Erythroblast (primary cell): ENCODE measurements at places on chromosomes 6 and 20.

DNA sequence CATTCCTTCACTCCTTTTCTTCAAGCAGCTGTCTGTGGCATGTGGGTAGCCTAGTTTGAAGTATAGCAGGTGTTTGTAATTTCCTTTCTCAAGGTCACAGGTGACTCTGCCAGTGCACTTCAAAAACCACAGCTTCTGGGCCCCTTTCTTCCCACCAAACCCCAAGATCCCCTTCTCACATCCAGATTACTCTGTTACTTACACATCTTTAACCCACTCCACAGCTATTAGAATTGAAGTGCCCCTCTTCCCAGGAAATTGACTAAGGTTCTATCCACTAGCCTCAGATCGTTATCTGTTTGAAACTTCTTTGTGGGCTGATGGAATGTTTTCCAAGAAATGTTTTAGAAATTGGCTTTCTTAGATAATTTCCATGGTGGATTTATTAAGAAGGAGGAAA, 150.8 kb downstream of the AHI1 start:
- DNase-seq, result no peak

DNA sequence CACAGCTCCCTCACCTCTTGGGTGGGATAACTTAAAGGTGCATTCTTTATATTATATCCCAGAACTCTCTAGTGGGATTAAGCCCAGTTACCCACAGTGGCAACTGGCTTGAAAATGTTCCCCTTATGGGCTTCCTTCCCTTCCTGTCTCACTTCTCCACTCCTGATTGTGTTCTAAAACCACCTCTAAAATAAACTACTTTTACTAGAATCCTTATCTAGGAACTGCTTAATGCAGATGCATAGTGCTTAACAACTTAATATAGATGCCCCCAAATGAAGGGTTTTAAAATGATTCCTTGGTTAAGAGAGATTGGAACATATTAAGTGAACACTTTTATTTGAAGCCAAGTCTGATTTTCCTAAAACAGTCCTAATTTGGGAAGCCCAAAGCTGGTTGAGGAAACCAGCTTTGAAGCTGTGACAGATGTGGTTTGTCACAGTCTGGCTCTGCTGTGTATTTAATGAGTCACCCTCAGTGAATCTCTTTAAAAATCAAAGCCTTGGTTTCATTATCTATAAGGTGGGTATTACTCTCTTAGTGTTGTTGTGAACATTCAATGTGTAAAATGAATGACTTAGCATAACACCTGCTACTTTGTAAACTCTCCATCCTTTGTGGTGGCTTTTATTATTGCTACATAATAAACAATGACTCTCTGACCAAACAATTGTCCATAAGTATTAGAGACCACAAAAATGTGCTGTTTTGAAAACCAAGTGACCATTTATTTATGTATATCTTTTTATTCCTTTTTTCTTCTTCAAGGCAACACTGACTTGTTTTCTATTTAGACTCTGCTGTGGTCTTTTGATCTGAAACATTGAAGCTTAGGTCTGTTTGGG, 24.4 kb downstream of the PLCB1 start:
- no peak for DNase-seq

DNA sequence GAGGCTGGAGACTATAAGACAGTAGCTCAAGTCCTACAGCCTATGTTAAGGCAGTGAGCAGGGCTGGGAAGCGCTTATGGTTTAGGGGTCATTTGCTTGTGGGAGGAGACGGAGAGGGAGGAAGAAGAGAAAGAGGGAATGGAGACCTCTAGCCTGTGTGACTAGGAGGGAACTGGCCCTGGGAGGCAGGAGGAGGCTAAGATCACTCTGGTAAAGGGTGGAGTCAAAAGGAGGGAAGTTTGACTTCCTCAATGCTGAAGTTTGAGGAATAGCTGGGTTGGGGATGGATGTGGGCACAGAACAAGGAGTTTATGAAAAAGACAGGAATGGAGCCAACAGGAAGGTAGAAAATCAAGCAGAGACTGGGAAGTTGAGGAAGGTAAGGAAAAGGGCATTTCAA, 6.4 kb upstream of the BACH2 start:
- DNase-seq, result no peak

DNA sequence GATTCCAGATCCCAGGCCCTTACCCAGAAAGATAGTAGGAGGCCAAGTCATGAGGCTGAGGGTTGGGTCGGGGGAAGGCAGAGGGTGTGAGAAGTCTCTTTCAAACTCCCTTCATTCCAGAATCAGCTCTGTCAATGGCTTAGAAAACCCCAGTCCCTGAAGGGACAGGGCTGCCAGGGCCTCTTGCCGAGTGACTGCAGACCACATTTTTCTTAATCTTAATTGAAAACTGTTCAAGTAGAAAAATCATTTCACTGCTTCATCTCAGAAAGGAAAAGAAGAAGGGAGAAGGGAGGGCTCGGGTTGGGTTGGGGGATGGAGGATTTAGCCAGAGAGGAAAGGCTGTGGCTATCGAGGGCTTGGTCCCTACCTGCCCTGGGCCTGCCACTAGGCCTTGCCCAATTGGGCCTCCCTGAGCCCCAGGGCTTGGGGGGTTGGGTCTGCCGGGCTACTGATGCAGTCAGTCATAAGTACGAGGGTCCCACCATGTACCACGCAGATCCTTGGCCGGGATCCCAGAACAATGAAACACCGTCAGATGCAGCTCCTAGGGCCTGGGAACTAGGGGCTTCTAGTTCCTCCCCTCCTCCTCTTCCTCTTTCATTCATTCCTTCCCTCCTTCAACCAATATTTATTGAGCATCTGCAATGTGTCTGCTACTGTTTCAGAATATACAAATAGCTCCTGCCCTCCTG, 44.0 kb upstream of the CTNNBL1 start:
- DNase-seq, result no peak

DNA sequence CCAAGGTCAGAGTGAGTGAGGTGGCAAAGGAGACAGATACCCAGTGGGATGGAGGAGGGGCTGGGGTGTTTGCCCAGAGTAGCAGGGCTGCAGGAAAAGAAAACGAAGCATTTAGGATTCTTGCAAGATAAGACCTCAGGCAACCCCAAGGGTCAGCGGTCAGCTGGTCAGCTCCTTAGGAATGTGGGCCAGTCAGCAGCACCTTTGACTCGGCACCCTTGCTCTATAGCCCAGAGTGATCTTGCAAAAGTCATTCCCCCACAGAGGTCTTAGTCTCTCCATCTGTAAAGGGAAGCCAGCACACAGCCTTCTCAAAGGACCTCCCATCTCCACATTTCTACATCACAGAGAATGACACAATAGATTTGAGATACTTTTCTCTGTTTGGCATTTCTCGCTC, 56.7 kb downstream of the VEGFA start:
- DNase-seq, result no peak

- DNase-seq, result no peak
These were observed 159.8 kb upstream of the SUPT3H start for GRCh38 chr6:45537539-45537938.

GRCh38 chr6:168532070-168532469, 91.1 kb downstream of the SMOC2 start:
- DNase-seq, result no peak

DNA sequence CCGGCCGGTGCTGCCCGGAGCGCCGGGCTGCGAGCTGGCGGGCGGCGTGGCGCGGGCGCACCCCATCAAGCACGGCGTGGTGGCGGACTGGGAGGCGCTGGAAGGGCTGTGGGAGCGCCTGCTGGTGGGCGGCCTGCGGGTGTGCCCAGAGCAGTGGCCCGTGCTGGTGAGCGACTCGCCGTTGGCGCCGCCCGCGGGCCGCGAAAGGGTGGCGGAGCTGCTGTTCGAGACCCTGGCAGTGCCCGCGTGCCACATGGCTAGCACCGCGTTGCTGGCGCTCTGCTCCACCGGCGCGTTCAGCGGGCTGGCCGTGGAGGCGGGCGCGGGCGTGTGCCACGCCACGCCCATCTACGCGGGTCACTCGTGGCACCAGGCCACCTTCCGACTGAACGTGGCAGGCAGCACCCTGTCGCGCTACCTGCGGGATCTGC, 517 bp downstream of the ACTL10 start:
- DNase-seq, result peak; percentile 67

- DNase-seq, result no peak
These were observed 151.6 kb downstream of the SOBP start for GRCh38 chr6:107641500-107641941.

GRCh38 chr20:44702776-44703175, 12.4 kb upstream of the CCN5 start:
- DNase-seq, result no peak

GRCh38 chr6:6577735-6578134, 10.8 kb upstream of the LY86 start:
- no peak for DNase-seq

- DNase-seq, result no peak
These were observed 10.2 kb downstream of the DZANK1 start for GRCh38 chr20:18456600-18456999.

- no peak for DNase-seq
These were observed 128.2 kb upstream of the LAMA2 start for GRCh38 chr6:128754658-128755256.

DNA sequence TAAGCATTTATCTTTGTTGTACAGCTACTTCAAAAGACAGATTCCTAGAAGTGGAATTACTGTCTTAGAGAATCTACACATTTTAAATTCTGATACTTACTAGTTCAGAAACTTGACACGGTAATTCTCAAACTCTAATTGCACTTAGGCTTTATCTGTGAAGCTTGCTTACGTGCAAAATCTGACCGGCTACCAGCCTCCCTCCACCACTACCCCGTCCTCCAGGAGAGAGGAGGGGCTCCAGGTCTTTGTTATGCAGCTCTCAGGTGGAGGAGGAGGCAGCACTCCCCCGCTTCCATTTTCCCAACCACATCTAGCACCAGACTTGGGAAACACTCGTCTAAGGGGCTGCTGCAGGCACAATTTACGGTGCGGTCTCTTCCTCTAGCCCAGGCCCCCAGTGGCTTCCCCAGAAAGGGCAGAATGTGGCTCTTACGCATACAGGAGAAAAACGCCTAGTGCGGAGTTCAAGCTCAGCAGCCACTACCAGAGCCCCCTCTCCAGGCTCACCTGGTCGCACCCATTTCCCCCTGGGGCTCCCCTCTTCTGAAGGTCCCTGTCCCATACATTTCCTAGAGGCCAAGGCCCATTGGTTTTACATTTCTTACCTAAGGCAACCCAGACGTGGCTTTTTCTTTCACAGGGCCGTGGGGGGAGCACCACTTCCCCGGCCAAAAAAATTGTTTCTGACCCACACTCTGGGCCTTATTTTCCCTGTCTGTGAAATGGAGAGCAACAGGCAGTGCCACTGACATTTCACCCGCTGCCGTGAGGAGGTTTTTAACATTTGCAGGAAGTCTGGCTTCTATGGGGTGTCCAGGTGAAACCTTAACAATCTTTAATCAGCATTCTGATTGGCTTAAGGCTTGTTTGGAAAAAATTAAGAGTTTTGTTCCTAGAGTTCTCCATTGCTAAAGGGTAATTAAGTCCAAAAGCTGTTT, 1.6 kb upstream of the TGIF2 start:
- DNase-seq, result no peak

DNA sequence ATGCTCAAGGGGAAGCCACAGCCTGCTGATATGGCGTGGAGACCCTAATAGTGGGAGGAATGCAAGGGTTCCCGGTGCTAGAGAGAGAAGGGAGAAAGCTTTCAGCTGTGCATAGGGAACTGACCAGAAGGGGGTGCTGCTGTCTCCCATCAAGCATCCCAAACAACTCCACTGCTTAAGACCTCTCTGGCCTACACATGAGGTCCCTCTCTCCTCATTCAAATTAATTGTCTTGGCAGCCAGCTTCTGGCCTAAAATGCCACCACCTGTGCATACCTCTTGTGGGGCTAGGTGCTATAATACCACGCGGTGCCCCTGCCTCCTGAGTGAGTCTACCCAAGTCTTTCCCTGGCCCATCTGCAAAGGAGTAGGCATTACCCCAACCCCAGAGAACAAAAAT, 14.5 kb downstream of the ADISSP start:
- DNase-seq, result peak; percentile 88

DNA sequence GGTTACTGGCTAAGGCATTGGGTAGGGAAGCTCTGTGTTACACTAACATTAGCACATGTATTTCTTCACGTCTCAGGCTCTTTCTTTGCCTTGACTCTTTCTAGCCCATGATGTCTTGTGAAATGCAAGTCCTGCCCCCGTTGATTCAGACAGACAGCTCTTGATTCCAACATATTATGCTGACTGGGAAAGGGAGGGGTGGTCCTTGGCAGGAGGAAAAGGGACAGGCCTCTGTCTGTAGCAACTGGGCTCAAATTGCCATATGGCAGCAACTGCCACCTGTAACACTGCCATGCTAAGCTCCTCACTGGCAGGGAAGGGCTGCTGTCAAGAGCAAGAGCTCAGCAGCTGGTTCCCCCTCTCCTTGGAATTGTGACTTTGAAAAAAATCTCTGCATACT, 5.7 kb upstream of the KCNK15 start:
- no peak for DNase-seq

DNA sequence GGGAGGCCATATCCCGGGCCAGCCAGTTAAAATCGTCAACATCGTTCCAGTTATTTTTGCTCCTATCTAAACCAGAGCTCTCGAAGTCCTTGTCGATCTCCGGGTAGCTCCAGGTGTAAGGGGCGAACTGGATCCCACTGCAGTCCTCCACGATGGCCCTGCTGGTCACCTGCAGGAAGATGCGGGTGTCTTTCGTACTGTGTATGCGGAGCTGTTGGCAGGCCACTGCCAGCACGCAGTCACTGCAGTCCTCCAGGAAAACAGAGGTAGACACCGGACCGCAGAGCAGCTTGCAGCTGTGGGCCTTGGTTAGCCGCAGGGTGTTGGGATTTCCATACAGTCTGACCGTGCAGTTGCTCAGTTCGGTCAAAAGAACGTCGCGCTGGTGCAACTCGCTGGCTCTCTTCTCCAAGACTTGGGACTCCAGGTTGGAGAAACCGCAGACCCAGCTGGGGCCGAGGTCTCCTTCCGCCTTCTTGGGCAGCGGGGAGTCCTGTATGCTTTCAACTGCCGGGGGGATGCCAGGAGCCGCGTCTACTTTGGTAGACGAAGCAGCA, 742 bp downstream of the TBCC start:
- DNase-seq, result peak; percentile 70

- no peak for DNase-seq
These were observed 227.4 kb downstream of the LRFN2 start for GRCh38 chr6:40359808-40360207.

DNA sequence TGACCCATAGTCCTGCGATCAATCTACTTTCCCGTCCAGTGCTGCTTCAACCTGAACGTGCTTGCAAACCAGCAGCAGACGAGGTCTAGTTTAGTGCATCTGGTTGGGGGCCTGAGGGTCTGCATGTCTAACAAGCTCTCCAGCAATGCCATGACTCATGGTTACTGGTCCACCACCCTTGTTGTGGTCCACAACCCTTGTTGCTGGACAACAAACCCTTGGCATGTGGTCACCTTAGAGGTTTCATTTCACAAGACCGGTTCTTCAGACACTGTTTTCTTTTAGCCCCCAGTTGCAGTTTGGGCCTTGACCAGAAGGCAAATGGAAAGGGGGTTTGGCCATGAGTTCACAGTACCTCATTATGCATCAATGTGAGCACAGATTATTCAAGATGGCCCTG, 424.8 kb downstream of the QKI start:
- no peak for DNase-seq

- DNase-seq, result peak; percentile 47
These were observed 18.9 kb downstream of the WRNIP1 start for GRCh38 chr6:2784061-2784460.
